ENCODE measurements at places on chromosomes 2 and 18.

DNA sequence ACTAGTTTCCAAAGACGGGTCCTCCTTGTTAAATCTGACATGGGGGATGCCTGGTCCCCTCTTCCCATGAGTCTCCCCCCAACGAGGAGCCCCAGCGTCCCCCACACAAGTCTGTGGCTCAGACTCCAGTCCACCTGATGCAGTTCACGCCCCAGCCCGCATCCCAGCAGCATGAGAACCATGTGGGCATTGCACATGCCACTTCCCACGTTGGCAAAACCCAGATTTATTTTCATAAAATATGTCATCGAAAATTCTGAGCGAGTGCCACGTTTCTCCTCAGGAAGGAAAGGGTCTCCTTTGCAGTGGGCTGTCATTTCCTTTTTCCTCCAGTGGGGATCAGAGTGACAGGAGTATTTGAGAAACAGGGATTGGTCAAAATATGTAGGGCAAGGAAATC, 45.7 kb upstream of the TPO start:
- DNase-seq: no peak

DNA sequence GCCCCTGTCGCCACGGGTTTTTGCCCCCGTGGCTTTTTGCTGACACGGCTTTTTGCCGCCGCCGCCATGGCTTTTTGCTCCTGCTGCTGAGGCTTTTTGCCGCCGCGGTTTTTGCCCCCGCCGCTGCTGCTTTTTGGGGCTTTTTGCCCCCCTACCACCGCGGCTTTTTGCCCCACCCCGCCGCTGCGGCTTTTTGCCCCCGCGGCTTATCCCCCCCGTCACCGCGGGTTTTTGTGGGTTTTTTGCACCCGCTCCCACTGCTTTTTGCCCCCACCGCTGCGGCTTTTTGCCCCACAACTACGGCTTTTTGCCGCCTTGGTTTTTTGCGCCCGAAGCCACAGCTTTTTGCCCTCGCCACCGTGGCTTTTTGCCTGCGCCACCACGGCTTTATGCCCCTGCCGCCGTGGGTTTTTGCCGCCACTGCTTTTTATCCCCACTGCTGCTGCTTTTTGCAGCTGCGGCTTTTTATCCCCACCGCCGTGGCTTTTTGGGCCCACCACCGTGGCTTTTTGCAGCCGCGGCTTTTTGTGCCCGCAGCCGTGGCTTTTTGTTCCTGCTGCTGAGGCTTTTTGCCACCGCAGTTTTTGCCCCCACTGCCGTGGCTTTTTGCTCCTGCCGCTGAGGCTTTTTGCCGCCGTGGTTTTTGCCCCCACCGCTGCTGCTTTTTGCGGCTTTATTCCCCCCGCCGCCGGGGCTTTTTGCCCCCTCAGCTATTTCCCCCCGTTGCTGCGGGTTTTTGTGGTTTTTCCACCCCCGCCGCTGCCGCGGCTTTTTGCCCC, 2798.0 kb upstream of the TEKT4 start:
- no peak for DNase-seq

- DNase-seq: no peak
Observed at GRCh38 chr2:223297788-223298187, 245.8 kb downstream of the KCNE4 start.

GRCh38 chr18:10040287-10041011, 126.6 kb downstream of the VAPA start:
- peak; percentile 64 for DNase-seq

- peak; percentile 21 for DNase-seq
Observed at GRCh38 chr2:146481629-146482028, 1363.2 kb upstream of the ACVR2A start.

- no peak for DNase-seq
Observed at GRCh38 chr18:79600596-79600995, 79.0 kb upstream of the CTDP1 start.

DNA sequence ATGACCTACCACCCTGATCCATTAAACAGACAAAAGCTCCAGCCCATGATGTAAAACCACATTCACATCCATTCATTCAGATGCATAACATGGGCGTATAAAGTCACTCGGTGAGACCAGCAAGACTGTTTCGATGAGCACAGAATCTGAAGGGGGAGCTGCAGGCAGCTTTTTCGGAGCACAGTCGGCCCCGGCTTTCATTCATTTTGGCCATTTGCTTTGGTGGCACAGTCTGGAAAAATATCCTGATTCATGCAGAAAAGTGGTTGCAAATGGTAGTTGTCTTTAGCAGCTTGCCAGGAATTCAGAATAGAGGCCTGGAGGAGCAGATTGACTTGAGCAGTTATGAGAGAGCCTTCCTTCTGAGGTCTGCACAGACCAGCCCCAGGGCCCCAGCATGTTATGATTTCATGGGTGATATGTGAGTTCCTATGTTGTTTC, 11.2 kb downstream of the ARID5A start:
- no peak for DNase-seq

DNA sequence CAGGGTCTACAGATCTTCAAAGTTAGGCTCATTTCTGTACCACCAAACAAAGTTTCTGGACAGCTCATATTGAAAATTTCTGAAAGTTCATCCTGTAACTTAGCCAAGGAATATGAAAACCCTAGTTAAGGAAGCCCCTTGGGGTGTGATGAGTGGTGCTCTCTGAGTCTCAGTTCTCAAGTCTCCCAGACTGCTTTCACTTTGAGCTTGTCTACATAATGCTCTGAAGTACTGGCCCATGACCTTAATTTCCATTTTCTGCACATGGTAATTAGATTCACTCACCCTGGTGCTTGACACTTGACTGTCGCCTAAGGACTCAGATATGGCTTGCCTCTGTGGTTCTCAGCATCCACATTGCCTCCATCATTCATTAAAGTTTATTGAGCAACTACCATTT, 51.7 kb upstream of the SATB2 start:
- DNase-seq: no peak

- no peak for DNase-seq
Observed at GRCh38 chr2:61014763-61015162, 2.8 kb upstream of the PEX13 start.

- no peak for DNase-seq
Observed at GRCh38 chr18:67151366-67151765, 365.2 kb downstream of the DSEL start.

- DNase-seq: no peak
Observed at GRCh38 chr2:1169291-1169949, 218.8 kb downstream of the SNTG2 start.

DNA sequence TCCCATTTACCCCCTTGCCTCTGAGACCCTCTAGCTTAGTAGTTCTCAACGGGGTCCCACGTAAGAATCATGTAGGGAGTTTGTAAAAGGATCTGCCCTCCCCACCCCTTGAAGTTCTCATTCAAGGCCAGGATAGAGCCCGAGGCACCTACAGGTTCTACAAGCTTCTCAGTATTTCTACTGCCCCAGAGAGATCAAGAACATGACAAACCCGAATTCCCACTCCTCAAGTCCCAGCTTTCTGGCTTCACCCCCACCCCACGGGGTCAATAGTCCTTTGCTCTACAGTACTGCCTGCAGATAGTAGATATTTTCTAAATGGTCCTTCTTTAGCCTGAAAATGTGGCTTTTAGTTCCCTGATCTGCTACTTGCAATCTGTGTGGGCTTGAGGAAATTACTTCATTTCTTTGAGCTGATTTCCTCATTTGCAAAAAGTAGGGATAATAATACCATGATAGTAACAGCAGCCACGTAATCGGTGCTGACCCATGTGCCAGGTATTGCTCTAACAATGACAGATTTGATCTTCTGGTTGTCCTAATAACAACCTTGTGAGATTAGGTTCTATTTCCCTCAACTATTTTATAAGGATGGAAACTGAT, 7.1 kb downstream of the CIB4 start:
- DNase-seq: no peak

DNA sequence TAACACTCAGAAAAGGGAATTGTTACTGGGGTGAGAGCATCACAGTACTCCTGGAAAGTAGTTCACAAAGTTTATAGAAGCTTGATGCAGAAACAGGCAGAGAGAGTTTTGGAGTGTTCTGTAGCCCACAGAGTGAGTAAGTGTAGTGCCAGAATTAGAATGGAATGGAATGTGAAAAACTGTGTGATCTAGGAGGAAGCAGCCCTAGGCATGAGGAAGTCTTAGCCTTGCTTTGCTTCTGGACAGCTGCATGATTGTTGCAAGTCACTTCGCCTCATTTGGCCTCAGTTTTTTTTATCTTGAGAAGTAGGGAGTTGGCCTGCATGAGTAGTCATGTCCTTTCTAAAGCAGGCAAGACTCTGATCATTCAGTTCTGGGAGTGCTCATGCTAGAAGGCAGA, 10.9 kb downstream of the SERPINB12 start:
- peak; percentile 85 for DNase-seq

- DNase-seq: no peak
Observed at GRCh38 chr2:235576337-235576910, 82.6 kb downstream of the AGAP1 start.

GRCh38 chr2:20110383-20110782, 59.0 kb upstream of the LAPTM4A start:
- DNase-seq: no peak

DNA sequence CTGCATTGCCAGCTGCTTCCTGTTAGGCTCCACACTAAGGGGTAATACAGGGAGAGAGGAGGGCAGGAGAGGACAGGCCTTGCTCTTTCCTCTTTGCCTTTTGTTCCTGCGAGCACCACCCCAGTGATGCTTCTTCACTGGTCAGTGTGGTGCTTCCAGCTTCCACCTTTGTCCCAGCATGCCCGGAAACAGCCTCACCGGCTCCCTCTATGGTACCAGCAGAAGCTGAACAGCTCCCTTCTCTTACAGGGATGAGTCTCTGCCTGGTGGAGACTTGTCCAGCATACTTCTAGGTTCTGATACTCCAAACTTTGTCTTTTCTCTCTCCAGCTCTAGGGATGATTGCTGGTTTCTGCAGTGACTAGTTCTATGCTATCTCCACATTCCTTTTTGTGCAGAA, 413.3 kb downstream of the TSN start:
- DNase-seq: peak; percentile 20

- DNase-seq: peak; percentile 84
Observed at GRCh38 chr2:219277703-219278654, 1.2 kb upstream of the DNAJB2 start.

GRCh38 chr2:190891889-190892288, 11.3 kb downstream of the GLS start:
- no peak for DNase-seq

- no peak for DNase-seq
Observed at GRCh38 chr2:225636558-225636957, 237.0 kb downstream of the NYAP2 start.

DNA sequence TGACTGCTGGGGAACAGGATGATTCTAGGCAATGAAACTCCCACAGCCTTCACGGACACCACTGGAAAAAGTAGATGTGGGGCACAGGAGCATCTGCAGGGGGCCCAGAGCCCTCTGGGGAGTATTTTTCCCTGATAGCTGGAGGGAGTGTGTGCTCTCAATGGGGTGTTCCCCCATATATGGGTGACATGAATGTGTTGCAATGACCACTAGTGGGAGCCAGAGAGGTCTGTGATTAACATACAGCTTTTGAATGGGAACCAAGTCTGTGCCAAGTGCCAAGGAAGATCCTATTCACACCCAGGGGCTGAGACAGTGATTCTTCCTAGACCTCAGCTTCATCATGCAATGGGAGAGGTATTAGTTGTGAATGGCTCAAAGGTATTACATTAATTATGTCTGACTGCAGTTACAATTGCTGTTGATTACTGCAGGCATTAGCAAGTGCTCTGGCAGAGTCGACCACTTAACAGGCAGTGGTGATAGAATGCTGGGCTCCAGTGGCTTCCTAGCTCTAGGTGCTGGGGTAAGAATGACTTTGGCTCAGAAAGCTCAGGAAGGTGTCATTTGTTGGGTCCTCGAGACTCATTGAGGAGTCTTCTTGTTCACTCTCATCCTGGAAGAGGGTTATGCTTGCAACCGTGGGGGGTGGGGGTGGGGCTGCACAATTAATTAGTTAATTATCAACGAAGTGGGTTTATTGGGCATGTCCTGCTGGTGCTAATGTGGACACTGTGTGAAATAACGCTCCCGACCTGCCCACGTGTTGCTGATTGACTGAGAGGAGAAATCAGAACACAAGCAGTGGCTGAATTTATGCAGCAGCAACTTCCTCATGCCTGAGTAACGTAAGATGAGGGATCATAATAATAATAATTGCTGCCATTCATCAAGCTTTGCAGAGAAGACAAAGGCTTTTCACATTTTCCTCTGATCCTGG, 194.1 kb downstream of the CLIP4 start:
- DNase-seq: peak; percentile 74

- peak; percentile 28 for DNase-seq
Observed at GRCh38 chr2:216918088-216918680, 58.3 kb upstream of the TNP1 start.

DNA sequence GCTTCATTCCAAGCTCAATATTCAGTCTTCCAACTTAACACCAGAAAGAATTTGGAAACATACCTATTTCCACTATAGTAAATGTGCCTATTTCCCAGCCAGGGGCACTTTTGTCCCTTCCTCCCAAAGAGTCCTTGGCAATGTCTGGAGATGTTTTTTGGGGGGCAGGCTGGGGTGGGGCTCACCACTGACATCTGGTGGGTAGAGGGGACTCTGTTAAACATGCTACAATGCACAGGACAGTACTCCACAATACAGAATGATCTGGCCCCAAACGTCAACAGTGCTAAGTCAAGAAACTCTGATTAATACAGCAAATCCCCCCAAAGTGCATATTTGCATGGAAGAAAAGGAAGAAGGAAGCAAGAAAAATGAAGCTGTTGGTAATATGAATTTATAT, 61.7 kb downstream of the SMIM21 start:
- DNase-seq: no peak

GRCh38 chr18:830315-830901, 18.4 kb upstream of the YES1 start:
- peak; percentile 88 for DNase-seq

GRCh38 chr2:129277585-129277981, 701.9 kb upstream of the RAB6C start:
- DNase-seq: no peak

DNA sequence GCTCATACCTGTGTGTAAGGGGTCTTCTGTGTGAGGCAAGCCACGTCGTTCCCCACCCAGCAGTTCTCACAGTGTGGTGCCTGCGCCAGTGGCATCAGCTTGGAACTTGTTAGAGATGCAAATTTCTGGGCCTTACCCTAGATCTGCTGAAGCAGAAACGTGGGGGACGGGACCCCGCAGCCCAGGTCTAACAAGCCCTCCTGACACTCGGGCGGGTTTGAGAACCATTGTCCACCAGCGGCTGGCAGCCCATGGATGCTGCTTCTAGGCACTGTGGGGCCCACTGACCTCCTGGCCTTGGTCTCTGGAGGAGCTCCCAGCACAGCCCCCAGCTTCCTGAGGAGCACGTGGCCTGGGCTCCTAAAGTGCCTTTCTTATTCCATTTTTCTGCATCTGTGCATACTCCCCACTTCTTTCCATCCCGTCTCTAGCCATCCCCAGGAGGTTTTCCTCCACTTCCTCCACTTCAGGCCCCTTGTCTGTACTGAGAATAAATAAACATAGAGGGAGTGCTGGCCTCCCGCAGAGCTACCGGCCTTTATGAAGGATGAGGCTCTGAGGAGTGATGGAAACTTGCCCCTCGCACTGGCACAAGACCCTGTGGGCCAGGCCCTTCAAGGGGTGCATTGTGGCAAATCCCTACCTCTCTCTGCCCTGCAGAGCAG, 94.3 kb downstream of the GALR1 start:
- DNase-seq: no peak

All from cardiac fibroblast (primary cell).